Skin of body (tissue), 3 donors: ENCODE measurements at places on chromosomes 12 and 14. TPM values are rescaled to one million over a fixed set of nuclear protein-coding genes. Genes with fewer than 3 reads are reported as not detected.

DNA sequence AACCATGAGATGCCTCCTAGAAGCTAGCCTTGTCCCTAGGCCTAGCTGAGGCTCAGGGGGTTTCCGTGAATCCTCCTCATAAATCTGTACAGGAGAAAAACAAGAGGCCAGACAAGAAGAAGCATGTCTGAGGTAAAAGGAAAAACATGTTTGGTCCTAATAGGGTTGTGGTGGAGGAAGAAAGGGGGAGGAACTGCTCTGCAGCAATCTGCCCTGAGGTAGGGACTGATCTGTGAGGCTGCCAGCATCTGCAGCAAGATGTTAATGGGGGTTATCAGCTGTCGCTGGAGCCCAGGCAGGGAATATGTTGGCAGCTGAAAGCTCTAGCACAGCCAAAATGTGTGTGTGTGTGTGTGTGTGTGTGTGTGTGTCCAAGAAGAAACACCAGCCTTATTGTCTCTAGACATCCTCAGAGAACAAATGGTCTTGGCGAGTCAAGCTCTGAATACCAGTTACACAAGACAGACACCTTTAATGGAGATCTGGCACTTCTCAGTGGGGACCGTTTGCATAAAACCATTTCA, 218.5 kb downstream of the NUAK1 start:
- DNase-seq, result peak; percentile 83

DNA sequence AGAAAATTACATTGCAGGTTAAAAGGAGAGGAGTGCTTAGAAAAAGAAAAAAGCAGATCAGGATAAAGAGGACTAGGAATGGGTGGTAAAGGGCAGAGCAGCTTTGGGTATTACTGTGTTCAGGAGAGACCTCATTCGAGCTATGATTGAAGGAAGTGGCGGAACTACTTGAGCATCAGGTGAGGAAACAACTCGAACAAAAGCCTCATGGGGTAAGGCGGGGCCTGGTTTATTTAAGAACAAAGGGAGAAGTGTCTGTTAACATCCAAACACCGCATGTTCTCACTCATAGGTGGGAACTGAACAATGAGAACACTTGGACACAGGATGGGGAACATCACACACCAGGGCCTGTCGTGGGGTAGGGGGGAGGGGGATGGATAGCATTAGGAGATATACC, 444.6 kb upstream of the CCDC196 start:
- no peak for DNase-seq

DNA sequence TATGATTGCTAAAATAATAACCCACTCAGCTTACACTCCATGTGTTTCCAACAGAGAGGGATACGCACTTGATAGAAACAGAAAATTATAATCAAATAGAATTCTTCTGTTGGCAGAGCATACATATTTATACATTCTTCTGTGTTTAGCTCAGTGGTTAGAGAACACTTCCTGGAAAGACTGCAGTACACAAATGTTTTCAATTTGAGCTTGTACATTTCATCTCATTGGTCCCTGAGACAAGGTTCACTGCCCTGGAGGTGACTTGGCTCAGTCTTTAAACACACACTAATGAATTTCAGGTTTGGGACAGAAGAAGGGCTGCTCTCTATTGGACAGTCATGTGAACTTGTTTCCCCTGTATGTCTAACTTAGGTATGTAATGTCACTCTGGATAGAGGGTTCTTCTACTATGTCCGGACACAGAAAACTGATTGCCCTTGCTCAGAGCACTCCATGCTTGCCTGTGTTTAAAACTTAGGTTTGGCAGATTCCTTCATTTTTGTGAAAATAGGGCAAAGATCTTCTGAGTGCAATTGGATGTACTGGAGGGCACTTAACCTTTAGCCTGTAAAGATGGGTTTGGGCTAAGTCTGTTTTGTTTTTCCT, 22.9 kb downstream of the PROX2 start:
- peak; percentile 97 for DNase-seq

- no peak for DNase-seq
Observed at GRCh38 chr14:38992067-38992844, 110.8 kb downstream of the SEC23A start.

- peak; percentile 54 for DNase-seq
Observed at GRCh38 chr12:48995086-48995879, 3.9 kb downstream of the DDN start.

DNA sequence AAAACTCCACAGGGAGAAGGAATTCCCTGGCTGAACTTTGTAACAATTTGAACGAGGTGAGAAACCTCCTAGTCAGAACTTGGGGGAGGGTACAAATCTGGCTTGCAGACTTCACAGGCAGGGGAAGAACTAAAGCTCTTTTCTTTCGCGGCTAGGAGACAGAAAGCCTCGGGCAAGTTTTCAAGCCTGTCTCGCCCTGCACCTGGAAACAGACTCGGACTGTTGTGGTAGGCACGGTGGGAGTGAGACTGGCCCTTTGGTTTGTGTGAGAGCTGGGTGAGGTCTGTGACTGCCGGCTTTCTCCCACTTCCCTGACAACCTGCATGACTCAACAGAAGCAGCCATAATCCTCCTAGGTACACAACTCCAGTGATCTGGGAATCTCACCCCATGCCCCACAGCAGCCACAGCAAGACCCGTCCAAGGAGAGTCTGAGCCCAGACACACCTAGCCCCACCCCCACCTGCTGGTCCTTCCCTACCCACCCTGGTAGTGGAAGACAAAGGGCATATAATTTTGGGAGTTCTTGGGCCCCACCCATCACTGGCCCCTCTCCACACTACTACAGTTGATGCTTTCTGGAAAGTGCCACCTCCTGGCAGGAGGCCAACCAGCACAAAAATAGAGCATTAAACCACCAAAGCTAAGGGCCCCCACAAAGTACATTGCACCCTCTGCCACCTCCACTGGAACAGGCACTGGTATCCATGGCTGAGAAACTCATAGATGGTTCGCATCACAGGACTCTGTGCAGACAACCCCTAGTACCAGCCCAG, 102.7 kb upstream of the ST8SIA1 start:
- no peak for DNase-seq

TCL1B gene
- not detected for total RNA-seq

DNA sequence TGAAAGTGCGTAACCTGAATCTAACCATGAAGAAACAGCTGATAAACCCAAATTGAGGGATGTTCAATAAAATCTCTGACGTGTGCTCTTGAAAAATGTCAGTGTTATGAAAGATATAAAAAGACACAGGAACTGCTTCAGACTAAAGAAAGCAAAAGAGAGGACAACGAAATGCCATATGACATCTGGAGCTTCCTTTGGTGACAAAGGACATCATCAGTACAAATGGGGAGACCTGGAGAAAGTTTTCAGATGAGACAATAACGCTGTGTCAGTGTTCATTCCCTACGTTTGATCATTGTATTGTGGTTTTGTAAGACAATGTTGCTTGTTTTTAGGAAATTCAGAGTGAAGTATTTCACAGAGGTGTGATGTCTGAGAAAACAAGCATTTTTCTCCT, 125.9 kb upstream of the MAP1LC3B2 start:
- DNase-seq, result no peak

- no peak for DNase-seq
Observed at GRCh38 chr14:33207467-33208017, 268.9 kb downstream of the NPAS3 start.
